Femur (tissue), 1 donor: ENCODE measurements at places on chromosomes 7 and 10.

DNA sequence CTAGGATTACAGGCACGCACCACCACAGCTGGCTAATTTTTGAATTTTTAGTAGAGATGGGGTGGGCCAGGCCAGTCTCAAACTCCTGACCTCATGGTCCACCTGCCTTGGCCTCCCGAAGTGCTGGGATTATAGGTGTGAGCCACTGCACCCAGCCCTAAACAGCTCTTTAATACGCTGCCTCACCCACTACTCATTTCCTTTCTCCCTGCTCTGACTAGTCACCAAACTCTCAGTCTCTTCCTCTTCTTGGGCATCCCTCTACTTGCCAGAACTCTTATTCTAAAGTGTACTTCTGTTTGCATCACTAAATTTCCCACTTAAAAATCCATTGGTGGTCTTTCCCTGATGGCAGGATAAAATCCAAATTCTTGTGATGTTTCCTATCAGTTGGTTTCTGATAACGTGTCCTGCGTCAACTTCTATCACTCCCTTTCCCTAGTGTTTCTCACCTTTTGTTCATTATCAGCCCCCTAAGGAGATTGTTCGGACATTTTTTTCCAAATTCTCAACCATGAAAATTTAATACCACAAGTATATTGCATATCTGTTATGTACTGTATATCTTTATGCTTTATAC is 124.7 kb downstream of the CUBN start:
- no peak for DNase-seq

- DNase-seq, result no peak
Observed at GRCh38 chr10:116771959-116772585, 29.7 kb upstream of the HSPA12A start.

DNA sequence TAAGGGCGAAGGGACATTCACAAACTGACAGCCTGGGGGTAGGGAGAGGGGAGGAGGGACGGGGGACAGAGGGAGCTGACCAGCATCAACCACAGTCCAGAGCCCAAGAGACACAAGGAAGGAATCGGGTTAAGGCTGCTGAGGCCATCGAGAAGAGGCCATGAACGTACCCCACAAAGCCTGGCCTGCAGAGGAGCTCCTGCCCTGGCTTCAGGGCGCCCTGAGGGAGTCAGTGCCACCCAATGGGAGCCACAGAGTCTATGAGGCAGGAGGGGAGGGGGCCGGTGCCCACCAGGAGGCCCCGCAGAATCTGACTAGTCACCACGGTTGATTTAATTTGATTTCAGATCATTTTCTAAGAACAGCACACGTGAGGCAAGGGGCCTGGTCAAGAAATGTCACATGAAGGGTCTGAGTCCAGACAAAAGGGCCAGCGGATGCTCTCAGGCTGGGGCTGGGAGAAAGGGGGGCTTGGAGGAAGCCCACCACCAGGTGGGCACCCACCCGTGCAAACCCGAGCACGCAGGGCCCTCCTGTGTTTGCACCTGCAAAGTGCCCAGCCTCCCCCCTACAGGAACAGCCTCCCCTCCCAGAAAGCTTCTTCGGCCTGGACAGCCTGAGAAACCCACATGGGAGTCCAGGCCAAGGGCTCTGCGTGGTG is 40.4 kb downstream of the CAMK2B start:
- peak; percentile 8 for DNase-seq

GRCh38 chr10:18759575-18759974 is 100.3 kb downstream of the ARL5B start:
- DNase-seq, result no peak

GRCh38 chr7:33500703-33501701 is 371.6 kb downstream of the BBS9 start:
- DNase-seq, result peak; percentile 65

- DNase-seq, result no peak
Observed at GRCh38 chr10:22805304-22805703, 90.9 kb upstream of the PIP4K2A start.

- no peak for DNase-seq
Observed at GRCh38 chr10:72162978-72163377, 52.8 kb upstream of the ANAPC16 start.

DNA sequence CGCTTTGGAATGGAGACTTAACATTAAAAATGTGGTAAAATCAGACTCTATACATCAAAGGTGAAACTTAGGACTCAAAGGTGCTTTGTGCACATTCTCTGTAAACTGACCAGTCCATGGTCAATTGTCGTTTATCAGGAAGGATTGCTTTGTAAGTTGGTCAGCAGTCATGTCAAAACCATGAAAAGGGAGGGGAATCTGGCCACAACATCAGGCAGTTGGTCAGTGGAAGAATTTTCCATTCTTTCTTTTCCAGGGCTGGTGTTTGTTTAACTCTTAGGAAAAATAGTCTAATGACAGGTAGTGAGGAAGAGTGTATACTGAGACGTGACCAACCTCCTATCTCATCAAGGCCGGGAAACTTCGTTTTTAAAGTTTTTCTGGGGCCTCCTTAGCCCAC is 226.5 kb downstream of the ADK start:
- no peak for DNase-seq

DNA sequence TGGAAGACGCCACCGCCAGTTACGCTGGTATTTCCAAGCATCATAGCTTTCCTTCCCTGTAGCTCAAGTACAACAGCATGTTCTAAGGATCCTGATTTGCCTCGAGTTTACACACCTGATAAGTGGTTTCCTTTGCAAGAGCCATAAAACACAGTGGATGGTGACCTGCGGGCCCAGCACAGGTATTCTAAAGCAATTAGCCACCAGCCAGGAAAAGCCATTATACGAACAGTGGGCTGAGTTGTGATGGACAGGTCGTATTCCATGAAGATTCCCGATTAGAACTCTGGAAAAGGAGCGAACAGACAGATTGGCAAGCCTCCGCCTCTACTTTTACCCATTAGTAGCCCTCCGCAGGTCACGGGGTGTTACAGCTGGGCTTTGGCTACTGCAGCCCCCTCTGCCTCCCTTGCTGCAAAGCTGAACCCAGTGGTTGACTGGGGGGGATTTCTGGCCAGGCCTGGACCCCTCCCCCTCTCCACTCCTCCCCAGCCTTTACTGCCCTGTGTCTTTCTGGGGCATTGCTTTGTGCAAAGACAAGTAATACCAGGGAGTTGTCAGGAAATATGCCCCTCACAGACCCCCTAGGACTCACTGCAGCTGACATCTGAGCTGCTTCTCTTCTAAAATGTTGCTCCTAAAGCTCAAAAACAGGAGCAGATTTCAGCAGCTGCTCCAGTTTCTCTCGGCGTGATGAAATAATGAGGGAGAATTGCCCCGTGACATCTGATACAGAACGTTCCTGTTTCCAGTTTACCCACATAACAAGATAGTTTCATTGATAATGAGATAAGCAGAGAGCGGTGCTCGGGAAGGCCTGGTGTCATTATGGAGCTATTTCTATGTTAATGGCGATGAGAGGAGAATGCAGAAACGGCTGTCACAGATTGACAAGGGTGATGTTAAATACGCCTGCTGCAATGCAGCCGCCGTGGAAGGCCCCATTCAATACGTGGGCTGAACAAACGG is 214.4 kb downstream of the CCSER2 start:
- DNase-seq, result no peak

GRCh38 chr7:150385302-150385723 is 6.2 kb downstream of the ZNF775 start:
- peak; percentile 15 for DNase-seq

GRCh38 chr10:21413680-21414079 is 111.8 kb downstream of the SKIDA1 start:
- no peak for DNase-seq

GRCh38 chr10:43173120-43173519 is 34.9 kb downstream of the CSGALNACT2 start:
- no peak for DNase-seq
